ENCODE measurements at places on chromosomes 12 and 14.

DNA sequence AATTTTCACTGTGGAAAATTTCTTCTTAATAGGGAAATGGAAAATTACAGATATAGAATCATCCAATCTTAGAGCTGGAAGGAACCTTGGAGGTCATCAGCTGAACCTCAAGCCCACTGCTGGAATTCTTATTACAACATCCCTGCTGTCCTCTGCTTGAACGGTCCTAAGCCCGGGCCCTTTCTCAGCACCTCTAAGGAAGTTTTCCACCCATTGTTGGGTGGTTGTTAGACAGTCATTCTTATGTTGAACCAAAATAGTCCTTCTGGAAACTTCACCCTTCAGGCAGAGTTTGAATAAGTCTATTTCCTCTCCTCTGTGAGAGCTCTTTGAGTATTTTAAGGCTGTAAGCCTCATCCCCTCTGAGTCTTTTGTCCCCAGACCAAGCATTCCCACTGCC lies 70.7 kb downstream of the ZFP36L1 start:
- DNase-seq: no peak

- no peak for DNase-seq
Measured at GRCh38 chr12:124345795-124346194, 50.9 kb downstream of the RFLNA start.

- DNase-seq: no peak
Measured at GRCh38 chr14:85421186-85421877, 108.6 kb upstream of the FLRT2 start.

DNA sequence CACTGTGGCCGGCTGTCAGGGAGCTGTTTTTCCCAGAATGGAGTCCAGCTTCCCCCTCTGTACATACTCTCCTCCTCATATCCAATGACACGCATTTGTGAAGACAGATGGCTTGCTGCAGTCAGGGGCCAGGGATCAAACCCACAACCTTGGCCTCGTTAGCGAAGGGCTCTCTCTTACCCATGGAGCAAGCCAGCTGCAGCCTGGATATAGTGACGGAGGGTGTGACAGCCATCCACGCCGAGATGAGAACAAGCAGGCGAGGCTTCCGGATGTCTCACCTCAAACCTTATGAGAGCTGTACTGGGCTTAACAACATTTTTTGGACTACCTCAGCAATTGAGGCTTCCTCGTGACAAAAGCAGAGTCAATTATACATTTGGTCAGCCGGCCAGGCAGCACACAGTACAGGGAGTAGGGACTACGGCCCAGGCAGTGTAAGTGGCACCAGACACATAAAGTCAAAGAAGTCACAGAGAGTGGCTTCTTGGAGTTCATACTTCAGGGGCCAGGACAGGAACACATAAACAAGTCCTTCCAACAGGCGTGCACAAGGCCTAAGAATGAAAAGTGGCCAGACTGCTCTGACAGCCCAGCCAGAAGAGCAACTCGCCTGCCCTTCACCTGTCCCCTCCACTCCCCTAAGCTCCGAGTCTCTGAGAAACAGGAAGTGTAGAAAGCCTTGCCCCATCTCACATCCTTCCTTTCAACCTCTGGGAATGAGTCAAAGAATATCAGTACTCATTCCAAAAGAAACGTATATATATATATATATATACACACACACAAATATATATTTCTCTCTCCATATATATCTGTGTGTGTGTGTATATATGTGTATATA lies 115.1 kb downstream of the TTC7B start:
- DNase-seq: no peak

GRCh38 chr12:98464190-98464589 lies 51.2 kb upstream of the TMPO start:
- DNase-seq: no peak

GRCh38 chr14:23722675-23723074 lies 86.5 kb downstream of the DHRS2 start:
- DNase-seq: no peak

- no peak for DNase-seq
Measured at GRCh38 chr12:3350432-3350831, 140.6 kb upstream of the PRMT8 start.

- no peak for DNase-seq
Measured at GRCh38 chr12:132159555-132160003, 15.3 kb downstream of the NOC4L start.

DNA sequence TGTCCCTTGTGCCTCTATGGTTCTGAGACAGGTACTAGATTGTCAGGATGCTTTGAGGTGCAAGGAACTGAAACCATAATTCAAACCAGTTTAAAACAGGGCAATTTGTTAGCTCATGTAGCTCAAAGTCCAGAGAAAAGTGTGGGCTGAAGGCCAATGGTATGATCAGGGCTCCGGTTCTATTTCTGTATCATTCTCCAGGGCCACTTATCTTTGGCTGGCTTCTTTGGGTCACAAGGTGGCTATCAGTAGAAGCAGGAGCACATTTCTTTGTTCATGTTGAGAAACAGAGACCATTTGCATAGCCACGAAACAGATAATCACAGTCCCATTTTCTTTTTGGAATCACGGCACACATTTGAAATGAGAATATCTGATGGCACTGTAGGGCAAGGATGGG lies 294.9 kb downstream of the ETNK1 start:
- no peak for DNase-seq

- DNase-seq: no peak
Measured at GRCh38 chr14:68124050-68124449, 304.5 kb downstream of the RAD51B start.

DNA sequence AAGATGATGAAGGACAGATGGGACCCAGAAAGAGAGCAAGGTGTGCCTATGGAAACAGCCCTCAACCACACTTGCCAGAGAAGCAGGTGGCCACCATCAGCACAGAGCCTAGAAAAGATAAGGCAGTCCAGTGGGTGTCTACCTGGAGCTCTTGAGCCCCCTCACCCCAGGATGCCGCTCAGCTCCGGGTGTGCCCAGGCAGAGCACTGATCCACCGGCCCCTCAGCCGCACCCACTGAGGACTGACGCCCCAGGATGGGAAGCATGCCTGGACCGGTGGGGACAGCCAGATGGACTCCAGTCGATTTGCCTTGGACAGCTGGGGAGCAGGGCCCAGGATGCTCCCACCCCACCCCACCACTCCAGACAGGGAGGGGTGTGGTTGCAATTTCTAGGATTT lies 15.1 kb upstream of the ZFP36L1 start:
- DNase-seq: no peak

- DNase-seq: no peak
Measured at GRCh38 chr12:28936711-28937110, 212.4 kb upstream of the FAR2 start.

GRCh38 chr12:103442822-103443221 lies 52.9 kb downstream of the C12orf42 start:
- no peak for DNase-seq

DNA sequence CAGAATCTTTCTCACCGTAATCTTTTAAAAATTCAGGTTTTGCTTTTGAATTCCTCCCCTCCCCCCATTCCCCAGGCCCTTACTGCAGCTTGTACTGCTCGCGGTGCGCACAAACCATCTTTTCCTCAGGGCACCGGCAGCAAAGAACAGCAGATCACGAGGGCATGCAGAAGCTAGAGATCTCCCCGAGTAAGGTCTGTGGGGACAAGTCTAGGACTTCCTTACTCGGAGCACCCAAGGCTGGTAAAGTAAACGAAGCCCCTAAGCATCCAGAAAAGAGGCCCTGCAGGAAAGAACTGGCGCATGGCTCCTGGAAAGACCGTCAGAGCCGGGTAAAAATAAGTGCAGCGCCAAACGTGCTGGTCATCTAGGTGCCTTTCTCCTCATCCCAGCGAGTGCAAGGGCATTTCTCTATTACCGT lies 727 bp downstream of the LDHB start:
- peak; percentile 73 for DNase-seq

GRCh38 chr12:6376079-6376869 lies 911 bp upstream of the SCNN1A start:
- peak; percentile 82 for DNase-seq
